ENCODE measurements at places on chromosomes 3 and 15.

GRCh38 chr3:52030714-52031310 is 25.6 kb downstream of the DUSP7 start:
- peaks cover 9% of the 10 kb centered on the region for H3K4me1 ChIP-seq
- no peak for DNase-seq
- peaks cover 11% of the 10 kb centered on the region for H3K27me3 ChIP-seq
- no peak overlapping the region for H3K27ac ChIP-seq

- H3K36me3 ChIP-seq = no peaks in the 10 kb centered on the region
- no peak for DNase-seq
- no peak overlapping the region for H3K27ac ChIP-seq
Observed at GRCh38 chr3:4721511-4721911, 228.4 kb downstream of the ITPR1 start.

DNA sequence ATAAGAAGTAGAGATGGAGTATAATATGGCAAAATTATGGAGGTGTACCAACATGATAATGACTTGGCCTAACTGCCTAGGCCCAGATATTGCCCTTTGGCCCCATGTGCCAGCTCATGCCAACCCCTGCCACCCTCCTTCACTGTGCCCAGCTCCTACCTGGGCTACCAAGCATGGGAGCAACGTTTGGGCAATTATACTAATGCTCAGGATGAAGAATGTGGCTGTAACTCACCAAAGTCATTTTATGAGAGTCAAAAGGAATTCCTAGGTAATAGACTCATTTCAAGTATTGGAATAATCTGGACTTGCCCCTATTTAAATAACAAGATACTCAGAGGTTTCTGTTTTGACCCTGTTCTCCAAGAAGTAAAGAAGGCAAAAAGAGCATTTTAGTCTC is 240.2 kb upstream of the IL12A start:
- H3K4me3 ChIP-seq = no peak overlapping the region
- H3K27me3 ChIP-seq = no peaks in the 10 kb centered on the region
- no peaks in the 10 kb centered on the region for H3K4me1 ChIP-seq
- H3K36me3 ChIP-seq = peaks cover 4% of the 10 kb centered on the region

DNA sequence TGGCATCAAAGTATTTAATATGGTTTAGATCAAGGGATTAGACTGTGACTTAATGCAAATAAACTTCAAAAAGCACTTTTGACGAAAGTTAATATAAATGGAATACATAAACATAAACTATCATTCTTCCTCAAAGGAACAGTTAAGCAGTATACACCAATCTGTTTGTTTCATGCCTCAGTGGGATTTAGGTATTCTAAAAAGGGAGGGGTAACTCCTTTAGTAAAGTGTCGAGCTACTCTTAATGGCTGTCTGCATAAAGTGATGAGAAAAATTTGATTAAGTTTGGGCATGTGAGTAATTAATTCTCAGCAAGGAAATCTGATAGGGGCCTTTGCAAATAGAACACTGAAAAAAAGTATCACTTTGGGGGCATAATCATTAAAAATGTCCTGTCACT is 176.9 kb downstream of the FRMD5 start:
- H3K27me3 ChIP-seq = no peaks in the 10 kb centered on the region
- no peaks in the 10 kb centered on the region for H3K4me1 ChIP-seq
- DNase-seq = no peak
- no peak overlapping the region for H3K4me3 ChIP-seq
- no peaks in the 10 kb centered on the region for H3K36me3 ChIP-seq

GRCh38 chr3:127408022-127408683 is 120.3 kb upstream of the PRR20G start:
- peak overlapping the region; percentile 24 for H3K27ac ChIP-seq
- H3K4me1 ChIP-seq = peaks cover 8% of the 10 kb centered on the region
- no peaks in the 10 kb centered on the region for H3K36me3 ChIP-seq
- H3K27me3 ChIP-seq = peaks cover 8% of the 10 kb centered on the region
- DNase-seq = no peak

DNA sequence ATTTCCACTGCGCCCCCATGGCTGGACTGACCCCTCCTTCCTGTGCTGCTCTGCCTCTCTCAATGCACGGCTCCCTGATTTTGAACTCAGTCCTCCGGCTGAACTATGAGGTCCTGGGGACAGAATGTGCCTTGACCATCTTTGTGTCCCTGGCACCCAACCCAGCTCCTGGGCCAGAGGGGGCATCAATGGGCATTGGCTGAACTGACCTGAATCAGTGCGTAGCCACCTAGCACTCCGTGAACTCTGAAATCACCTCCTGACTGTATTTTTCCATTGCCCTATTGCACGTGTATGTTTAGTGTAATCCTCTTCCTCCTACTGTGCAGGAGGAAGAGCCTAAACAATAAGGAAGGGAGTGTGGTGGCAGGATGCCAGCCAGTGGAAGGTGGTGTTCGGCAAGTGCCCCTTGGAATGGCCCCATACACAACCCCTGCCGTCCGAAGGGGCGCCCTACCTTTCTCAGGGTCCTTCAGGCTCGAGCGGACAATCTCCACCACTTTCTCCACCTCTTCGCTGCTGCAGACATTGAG is 33.5 kb downstream of the BDH1 start:
- H3K4me3 ChIP-seq = peak overlapping the region; percentile 42
- H3K27me3 ChIP-seq = peaks cover 18% of the 10 kb centered on the region
- no peak overlapping the region for H3K27ac ChIP-seq
- peaks cover 14% of the 10 kb centered on the region for H3K36me3 ChIP-seq

DNA sequence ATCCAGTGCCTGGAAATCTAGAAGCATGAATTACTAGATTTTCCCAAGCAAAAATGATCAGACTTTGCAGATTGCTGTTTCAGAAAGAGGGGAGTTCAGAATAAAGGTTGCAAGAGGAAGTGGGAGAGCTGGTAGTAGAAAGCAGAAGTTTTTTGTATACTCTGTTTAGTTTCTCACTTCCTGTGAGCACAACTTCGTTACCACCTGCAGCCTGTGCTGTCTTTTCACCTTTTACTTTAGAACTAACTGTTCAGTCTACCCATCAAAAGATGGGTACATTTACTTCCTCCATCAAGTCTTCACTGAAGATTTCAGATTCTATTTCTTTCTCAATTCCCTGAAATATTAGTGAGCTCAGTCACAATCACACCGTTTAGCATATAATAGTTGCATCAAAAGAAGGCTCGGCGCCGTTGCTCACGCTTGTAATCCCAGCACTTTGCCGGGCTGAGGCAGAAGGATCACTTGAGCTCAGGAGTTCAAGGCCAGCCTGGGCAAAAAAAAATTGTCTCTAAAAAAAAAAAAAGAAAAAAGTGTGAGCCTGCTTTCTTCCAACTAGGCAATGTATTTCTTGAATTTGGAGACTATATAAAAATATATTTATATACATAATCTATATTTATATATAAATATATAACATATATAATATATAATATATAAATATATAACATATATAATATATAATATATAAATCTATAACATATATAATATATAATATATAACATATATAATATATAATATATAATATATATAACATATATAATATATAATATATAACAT is 1.8 kb upstream of the CEP97 start:
- peaks cover 15% of the 10 kb centered on the region for H3K4me1 ChIP-seq
- H3K4me3 ChIP-seq = no peak overlapping the region
- DNase-seq = no peak
- H3K27me3 ChIP-seq = no peaks in the 10 kb centered on the region

DNA sequence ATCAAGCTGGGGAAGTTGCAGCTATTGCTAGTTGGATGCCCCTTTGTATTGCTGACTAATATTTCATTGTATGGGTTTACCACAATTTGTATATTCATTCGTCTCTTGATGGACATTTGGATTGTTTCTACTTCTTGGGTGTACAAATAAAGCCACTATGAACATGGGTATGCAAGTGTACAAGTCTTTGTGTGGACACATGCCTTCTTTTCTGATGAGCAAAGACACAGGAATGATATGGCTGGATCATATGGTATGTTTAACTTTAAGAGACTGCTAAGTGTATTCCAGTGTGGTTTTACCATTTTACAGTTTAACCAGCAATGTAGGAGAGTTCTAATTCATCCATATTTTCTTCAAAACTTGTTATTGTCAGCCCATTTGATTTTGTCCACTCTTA is 32.2 kb downstream of the NECTIN3 start:
- H3K27ac ChIP-seq = no peak overlapping the region
- H3K4me1 ChIP-seq = no peaks in the 10 kb centered on the region
- no peak overlapping the region for H3K4me3 ChIP-seq
- no peaks in the 10 kb centered on the region for H3K36me3 ChIP-seq

- peaks cover 4% of the 10 kb centered on the region for H3K4me1 ChIP-seq
- no peak overlapping the region for H3K27ac ChIP-seq
- H3K27me3 ChIP-seq = peaks cover 5% of the 10 kb centered on the region
- no peak for DNase-seq
- no peak overlapping the region for H3K4me3 ChIP-seq
Observed at GRCh38 chr3:10651506-10651905, 146.1 kb upstream of the ATP2B2 start.

DNA sequence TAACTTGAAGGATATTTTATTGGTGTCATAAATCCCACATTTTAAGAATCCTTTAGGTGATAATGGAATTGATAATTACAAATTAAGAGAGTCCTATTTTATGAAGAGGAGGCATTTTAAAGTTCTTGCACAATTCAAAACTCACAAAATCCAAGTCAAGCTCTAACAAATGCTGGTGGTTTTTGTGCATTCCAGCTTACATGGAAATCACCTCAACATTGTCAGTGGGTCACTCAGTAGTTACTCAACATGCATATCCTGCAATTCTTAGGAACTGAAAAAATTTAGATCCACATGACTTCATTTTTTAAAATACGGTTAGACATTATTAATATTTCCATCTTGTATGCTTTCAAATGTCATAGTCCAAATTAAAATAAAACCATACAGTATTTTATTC is 487.2 kb downstream of the CNTN3 start:
- H3K27me3 ChIP-seq = no peaks in the 10 kb centered on the region
- no peaks in the 10 kb centered on the region for H3K36me3 ChIP-seq
- DNase-seq = no peak
- H3K4me1 ChIP-seq = peaks cover 3% of the 10 kb centered on the region

DNA sequence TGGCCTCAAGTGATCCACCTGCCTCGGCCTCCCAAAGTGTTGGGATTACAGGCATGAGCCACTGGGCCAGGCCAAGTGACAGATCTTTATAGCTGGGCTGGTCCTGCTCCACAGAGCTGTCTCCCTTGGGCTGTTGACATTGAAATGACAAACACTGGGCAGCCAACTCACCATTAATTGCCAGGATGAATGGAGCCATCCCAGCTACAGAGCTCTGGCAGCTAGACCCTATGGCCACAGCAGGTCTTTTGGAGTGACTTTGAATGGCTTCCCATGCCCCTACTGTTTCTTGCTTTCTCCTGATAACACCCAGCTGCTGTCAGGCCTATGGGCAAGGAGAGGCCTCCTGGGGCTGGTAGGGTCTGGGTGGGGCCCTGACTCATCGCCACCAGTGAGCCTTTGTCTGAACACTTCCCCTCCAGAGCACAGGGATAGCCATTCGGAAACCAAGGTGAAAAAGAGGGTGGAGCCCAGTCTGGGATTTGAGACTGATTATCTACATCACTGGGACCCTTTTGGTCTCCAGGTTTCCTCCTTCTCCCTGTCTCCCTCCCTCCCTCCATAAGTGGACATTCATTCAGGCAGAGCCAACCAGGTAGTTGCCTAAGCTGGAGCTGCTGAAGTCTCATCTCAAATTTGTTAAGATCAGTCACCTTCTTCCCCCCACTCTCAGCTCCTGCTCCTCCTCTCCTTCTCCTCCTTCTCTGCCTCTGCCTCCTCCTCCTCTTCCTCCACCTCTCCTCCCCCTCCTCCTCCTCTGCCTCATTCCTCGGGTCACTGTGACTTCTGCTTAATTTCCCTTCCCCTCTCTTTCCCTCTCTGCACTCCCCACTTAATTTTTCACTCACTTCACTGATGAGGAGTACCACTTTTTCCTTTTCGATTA is 34.0 kb downstream of the BHLHE40 start:
- H3K27ac ChIP-seq = no peak overlapping the region
- H3K36me3 ChIP-seq = no peaks in the 10 kb centered on the region
- DNase-seq = no peak
- no peak overlapping the region for H3K4me3 ChIP-seq

GRCh38 chr15:65184305-65184867 is 756 bp downstream of the CLPX start:
- peaks cover 4% of the 10 kb centered on the region for H3K27me3 ChIP-seq
- peaks cover 5% of the 10 kb centered on the region for H3K36me3 ChIP-seq
- H3K4me3 ChIP-seq = peak overlapping the region; percentile 98
- H3K4me1 ChIP-seq = peaks cover 16% of the 10 kb centered on the region
- H3K27ac ChIP-seq = peak overlapping the region; percentile 96

DNA sequence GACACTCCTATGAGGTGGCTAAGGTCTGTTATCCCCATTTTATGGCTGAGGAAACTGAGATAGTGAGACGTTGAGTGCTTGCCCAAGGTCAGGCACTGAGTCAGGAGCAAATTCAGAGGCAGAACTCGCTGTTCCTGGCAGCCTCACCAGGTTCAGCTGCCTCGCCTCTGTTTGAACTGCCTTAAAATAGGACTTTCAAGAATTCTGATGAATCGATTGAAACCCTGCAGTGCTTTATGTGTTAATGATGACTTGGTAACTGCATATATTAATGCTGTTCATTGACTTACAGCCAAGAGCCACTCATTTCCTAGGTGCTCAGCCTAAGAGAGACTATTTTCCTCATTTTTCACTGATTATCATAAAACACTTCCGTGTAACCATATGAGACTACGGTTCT is 79.5 kb upstream of the BHLHE40 start:
- H3K27ac ChIP-seq = no peak overlapping the region
- DNase-seq = no peak
- no peak overlapping the region for H3K4me3 ChIP-seq
- H3K27me3 ChIP-seq = peaks cover 8% of the 10 kb centered on the region
- H3K4me1 ChIP-seq = no peaks in the 10 kb centered on the region

- peaks cover 13% of the 10 kb centered on the region for H3K36me3 ChIP-seq
- H3K27me3 ChIP-seq = no peaks in the 10 kb centered on the region
- no peak overlapping the region for H3K27ac ChIP-seq
Observed at GRCh38 chr3:100740207-100740606, 30.9 kb downstream of the TFG start.

DNA sequence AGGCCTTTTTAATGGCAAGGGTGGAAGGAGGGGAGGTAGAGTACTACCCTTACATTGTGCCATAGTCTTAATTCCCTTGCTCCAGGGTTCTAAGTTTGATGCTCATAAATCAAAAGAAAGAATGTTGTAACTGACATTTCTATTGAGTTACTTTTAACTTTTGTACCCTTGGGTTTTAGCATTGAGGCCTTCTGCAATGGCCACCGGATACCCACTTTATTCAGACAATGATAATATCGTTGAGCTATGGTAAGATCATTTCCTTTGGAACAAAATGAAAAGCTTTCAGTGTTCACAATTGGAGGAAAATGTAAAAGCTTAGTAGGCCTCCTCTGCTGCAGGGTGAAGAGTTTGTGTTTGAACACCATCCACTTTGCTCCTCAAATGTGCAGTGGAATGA is 16.8 kb downstream of the CGNL1 start:
- peaks cover 3% of the 10 kb centered on the region for H3K27me3 ChIP-seq
- peak overlapping the region; percentile 40 for H3K4me3 ChIP-seq
- no peak for DNase-seq
- H3K4me1 ChIP-seq = peaks cover 66% of the 10 kb centered on the region

GRCh38 chr15:55627730-55628368 is 39.7 kb upstream of the PYGO1 start:
- H3K27ac ChIP-seq = no peak overlapping the region
- DNase-seq = no peak
- H3K36me3 ChIP-seq = peaks cover 27% of the 10 kb centered on the region
- H3K27me3 ChIP-seq = peaks cover 3% of the 10 kb centered on the region
- H3K4me3 ChIP-seq = no peak overlapping the region

All from endothelial cell (in vitro differentiated cells).